G401 (cell line): ENCODE measurements at places on chromosomes 16 and 17.

- no peak for DNase-seq
Observed at GRCh38 chr17:79678091-79678735, 52.5 kb upstream of the ENPP7 start.

GRCh38 chr16:24203675-24204074 lies 52.5 kb upstream of the CACNG3 start:
- DNase-seq: no peak

DNA sequence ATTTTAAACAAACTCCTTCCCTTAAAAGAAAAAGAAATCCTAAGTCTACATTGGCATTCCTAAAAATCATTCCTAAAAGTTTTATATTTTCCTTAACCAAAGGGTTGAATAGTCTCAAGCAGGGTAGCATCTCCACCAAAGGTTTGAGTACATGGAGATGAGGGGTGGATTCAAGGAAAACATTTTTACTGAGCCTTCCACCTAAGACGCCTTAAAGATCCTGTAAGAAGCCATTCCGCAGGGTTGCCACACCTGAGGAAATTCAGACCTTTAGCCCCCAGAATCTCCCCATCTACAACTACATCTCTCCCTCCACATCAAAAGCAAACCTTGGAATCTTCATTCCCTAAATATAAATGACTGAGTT lies 7.7 kb upstream of the AKTIP start:
- DNase-seq: no peak

- DNase-seq: no peak
Observed at GRCh38 chr17:82323514-82324234, 6.3 kb upstream of the CD7 start.

DNA sequence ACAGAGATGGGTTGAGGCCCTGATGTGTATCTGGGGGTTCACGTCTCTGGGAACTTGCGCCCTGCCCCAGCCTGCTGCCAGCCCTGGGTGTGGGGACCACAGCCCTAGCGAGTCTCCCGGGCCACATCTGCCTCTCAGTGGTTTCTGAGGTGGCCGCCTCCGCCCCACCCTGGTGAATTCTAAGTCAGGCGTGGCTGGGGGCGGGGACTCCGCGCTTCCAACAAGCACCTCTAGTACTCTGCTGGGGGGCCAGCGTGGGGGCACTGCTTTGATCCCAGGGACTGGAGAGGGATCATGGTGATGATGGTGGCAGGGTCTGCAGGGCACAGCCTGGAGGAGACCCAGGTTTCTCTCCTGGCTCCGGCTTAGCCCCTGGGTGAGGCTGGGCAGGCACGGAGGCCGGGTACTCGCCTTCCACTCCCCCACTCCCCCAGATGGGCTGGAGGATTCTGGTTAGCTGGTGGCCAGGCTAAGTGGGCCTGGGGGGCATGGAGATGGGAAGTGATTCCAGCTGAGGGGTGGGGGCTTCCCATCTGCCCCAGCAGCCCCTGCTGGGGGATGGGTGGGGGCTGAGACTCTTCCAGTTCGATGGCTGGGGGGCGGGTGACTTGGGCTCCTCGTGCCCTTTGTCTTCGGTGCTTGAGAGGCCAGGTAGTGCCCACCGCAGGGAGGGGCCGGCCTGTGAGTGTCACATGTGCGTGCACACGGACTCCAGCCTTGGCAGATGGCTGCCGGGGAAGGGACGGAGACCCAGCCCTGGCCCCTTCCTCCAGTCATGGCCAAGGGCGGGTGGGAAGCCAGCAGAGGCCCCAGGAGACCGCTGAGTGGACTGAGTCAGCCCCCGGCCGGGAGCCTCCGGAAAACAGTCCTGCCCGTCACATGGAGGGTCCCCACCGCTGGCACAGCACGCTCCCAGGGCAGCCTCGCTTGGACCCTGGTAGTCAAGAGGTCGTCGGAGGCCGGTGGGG lies 3.9 kb downstream of the GLIS2 start:
- no peak for DNase-seq

GRCh38 chr17:20800146-20800545 lies 220.6 kb downstream of the CDRT15L2 start:
- DNase-seq: no peak

DNA sequence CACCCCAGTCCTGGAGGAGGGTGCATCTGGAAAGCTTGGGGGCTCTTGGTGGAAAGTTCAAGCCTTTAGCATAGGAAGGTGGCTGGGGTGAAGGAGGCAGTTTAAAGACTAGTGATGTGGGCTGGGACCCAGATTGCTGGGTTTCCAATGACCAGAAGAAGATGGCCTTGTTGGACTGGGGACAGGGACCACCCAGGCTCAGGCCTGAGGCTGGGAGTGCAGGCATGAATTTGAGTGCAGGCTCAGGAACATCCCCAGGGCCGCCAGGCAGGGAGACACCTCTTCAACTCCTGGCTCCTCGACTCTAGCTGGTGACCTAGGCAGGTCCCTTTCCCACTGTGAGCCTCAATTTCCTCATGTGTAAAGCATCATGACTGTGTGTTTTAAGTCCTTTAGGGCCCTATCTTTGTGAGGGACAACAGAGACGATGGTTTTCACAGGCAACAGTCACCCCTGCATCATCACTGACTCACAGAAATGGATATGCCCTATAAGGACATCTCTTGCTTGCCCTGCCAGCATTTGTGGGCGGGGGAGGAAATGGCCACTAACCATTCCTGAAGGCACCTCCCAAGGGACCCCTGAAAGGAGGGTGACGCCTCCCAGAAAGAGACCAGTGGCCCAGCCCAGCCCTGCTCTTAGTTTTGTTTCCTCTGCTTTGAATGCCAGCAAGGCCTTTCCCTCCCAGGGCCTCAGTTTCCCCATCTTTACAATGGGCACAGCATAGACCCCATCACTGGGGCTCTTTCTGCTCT lies 11.1 kb downstream of the NLRC5 start:
- DNase-seq: no peak

DNA sequence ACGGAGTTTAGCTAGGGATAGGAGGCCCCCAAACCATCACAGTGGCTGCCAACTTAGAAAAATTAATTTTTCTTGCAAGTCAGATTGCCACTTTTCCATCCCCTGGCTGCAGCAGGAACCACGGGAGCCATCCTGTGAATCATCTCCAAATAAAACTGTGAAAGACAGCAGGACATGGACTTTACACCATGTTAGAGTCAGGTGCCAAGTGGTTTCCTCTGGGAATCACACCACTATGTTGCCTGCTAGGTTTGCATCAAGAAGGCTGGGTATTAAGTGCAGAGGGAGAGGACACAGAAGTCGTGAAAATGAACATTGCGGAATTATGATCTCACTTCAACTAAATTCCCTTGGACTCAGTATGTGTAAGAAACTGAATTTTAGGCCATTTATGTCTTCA lies 471.3 kb upstream of the GOT2 start:
- DNase-seq: no peak

DNA sequence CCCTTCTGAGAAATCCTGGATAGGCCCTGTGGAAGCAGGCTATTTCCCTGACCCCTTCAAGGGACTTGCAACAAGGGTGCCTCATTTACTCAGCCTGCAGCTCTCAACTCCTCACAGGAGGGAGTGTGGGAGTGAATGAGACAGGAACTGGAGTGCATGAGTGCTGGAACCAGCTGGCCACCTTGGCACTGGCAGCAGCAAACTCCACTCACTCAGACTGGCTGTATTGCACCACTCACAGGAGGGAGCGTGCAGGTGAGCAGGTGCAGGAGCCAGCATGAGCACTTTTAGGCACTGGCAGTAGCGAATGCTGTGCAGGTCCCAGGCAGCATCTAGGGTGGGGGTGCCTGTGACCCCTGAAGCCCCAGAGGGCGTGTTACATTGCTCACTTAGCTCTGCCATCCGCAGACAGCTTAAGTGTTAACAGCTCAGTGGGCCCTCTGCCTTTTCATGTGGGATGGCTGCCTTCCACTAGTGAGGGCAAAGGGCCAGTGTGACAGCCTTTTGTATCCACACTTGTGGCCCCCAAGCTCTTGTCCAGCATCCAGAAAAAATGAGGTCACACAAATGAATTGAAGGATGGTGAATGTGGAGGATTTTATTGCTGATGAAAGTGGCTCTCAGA lies 11.0 kb upstream of the ZNHIT3 start:
- peak; percentile 99 for DNase-seq

GRCh38 chr17:77729587-77729986 lies 228.9 kb upstream of the TNRC6C start:
- no peak for DNase-seq

- no peak for DNase-seq
Observed at GRCh38 chr16:56783344-56783743, 53.4 kb downstream of the NUP93 start.

- no peak for DNase-seq
Observed at GRCh38 chr17:7629939-7630571, at the start of gene SHBG. SHBG (plus strand) TSS chr17:7630135; CDS start chr17:7630173, 38 bp downstream.

GRCh38 chr16:57530104-57530521 lies 6.3 kb downstream of the CCDC102A start:
- DNase-seq: no peak

DNA sequence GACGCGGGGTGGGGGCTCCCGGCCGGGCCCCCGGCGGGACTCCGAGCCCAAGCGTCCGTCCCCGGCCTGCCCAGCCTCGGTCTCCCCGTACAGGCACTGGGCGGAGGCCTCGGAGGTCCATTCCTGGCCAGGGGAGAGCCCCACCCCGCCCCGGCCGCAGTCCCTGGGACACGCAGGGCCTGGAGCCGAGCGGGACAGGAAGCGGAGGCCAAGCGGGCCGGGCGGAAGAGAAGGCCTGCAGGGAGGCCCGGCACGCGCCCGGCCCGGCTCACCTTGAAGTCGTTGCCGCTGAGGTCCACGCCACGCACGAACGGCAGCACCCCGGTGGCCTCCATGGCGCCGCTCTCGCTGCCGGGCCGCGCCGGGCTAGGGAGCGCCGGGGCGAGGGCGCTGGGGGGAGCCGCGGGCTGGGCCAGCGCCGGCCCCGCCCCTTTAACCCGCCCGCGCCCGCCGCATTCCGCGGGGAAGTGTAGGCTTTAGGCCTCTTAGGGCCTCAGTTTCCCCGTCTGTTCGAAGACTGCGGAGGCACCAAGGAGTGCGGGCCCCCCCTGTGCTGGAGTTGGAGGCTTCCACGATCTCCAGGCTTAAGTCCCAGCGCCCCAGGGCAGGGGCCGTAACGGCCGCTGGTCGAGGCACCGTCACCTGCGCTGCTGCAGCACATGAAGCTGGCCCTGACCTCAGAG lies at the start of gene FLII:
Gene FLII (minus strand): TSS at position 383 of the 683 bp plus-strand sequence. CDS start 48 bp downstream, at position 335.
- DNase-seq: peak; percentile 65

DNA sequence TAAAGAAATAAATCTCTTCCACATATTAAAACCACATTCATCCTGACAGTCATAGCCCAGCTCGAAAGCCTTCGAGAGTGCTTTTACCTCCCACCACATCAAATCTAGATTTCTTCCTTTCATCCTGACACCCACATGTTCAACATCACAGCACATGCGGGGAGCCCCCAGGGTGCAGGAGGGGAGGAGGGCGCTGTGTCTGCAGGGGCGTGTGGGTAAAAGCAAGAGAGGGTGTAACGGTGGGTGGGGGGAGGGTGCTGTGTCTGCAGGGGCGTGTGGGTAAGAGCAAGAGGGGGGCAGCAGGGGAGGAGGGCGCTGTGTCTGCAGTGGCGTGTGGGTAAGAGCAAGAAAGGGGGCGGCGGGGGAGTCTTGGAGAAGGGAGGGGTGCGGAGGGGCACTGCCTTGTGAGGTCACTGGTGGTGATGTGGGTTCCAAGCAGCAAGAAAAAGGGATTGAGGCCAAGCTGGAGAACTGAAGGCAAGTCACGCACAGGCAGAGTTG lies 34.7 kb downstream of the ADCY9 start:
- DNase-seq: no peak

DNA sequence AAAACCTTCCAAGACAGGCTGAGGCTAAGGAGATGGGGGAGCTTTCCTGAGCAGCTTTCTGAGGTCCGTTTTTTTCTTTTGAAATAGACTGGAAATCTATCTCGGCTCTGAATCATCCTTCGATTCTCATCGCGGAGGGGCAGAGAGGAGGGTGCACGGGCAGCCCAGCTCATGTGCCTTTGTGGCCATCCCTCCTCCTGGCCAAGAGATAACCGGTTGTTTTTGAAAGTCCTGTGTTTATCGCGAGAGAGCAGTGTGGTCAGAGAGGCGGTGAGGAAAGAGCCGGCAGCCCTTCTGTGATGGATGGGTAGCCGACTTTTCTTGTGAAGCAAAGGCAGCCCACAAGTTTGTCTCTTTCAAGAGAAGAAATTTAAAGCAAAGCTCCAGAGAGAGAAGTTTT lies 191.6 kb downstream of the CCDC182 start:
- DNase-seq: no peak

DNA sequence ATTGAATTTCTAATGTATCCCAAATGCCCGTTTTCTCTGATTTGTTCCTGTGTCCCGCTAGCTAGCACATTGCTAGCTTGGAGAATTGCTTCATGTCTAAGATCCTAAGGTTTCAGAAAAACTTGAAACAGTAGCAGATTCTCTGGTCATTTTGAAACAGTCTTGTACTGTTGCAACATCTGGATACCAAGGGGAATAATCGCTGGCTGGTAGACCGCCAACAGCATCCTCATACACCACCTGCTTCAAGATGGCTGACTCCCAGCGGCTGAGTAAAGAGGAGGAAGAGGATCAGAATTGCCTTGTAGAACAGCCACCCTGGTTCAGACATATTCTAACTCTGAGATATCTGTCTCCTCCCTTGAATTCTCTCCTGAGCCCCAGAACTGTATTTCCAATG lies 226.7 kb upstream of the ELAC2 start:
- no peak for DNase-seq

- DNase-seq: peak; percentile 88
Observed at GRCh38 chr16:68298907-68299561, 11.7 kb downstream of the SLC7A6OS start.

- DNase-seq: no peak
Observed at GRCh38 chr17:6713918-6714271, 726 bp upstream of the SLC13A5 start.

DNA sequence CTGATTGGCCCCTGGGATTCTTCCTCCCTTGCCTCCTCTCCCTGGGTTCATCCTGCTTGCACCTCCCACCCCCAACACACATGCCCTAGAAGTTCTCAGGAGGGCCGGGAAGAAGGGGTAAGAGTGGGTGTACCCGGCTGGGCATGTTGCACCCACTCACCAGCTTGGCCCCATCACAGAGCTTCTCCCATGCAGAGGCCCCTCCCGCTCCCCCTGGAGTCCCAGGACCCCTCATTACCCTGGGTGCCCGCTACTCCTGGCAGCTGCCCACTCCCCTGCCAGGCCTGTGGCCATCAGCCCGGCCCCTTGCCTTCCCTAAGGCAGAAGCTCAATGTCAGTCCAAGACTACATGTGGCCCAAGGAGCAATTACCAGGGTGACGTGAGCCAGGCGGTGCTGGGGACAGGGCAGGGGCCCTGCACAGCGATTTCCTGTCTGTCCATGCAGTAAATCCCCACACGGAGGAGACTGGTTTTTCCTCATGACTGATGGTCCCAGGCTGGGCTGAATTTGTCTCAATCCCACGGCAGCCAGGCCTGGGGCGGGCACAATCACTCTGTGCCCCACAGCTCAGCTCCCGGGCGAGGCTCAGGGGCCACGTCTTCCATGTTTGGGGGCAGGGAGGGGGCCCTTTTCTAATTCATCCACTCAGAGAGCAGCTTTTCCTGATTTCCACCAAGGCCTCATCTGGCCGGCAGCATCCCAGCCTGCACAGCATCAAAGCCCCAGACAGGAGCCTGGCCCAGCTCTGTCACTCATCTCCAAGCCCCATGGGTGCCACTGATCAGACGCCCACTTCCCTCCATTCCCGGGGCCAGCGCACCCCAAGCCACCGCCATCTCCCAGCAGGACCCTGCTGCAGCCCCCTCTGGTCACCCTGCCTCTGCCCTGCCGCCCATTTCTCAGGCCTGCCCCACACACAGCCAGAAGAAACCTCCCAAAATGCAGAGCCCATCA lies 234.7 kb downstream of the KATNIP start:
- no peak for DNase-seq

GRCh38 chr16:89290887-89291286 lies 73.4 kb downstream of the ZNF778 start:
- no peak for DNase-seq
